ENCODE measurements at places on chromosomes 2 and 18.

DNA sequence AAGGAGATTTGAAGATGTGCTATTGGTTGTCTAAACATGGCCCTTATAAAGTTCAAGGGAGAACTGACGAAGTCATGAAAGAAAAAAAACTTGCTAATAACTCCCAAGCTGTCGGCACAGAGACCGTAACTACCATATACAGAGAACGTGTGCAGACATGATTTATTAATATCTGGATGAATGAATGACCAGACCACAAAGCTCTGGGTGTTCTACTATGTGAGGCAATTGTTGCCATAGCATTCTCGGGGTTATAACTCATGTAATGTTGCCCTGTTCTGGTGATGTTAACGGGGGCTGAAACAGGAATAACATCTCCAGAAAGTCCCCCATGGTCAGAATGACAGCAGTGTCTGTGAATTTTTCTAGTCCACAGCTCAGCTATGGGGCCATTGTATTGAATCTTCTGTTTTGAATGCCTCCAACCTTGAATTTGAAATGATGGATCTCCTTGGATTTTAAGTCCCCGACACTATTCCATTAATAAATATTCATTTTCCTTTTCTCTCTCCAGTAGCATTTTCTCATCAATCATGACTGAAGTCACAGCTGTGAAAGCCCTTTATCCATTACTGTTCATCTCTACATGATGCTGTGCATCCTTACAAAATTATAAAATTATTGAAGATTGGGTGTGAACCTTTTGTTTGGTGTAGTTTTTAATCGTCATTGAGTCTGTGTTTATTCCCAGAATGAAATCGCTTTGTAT, 483.4 kb upstream of the KLHL29 start:
- DNase-seq: no peak

DNA sequence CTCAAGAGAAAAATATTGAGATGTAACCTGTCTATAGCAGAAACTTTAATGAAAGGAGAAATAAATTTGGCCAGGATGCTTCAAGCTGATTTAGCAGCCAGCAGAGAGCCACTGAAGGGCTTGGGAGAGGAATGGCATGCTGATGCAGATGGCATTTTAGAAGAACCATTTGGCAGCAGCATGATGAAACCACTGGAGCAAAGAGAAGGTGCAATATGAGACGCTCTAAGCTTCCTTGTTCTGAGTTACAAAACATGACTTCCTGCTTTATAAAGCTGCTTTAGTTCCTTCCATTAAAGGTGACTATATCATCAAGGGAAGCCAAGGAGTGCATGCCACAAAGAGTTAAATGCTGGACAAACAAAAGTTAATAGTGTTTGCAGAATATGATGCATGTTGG, 189.7 kb downstream of the PID1 start:
- DNase-seq: no peak

DNA sequence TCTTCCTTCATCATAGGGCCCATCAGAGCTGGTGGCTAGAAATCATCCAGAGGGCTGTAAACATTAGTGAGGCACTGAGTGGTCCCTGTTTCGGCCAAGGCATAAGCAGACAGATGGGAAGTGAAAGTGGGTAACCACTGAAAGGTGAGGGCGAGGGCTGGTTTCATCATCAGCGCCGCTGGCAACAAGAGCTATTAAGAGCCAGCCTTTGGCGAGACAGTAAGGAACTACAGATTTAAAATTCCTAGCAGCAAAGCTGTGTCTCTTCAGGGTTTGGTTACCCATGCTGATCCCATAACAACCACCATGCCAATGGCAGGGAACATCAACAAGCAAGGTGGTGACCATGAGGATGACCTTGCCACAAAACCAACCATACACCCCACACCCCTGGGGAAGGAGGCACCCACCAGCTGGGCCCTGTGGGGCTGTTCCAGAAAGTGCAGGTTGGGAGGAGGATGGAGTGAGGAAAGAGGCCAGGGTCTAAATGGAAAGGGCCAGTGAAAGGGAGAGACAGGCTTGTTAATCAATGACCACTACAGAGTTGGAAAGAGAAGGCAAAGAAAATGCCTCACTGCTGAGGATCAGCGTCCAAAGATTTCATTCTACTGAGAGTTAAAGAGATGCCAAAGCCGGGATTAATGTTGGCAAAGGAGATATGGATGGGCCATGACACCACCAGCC, 9.0 kb upstream of the SLC20A1 start:
- no peak for DNase-seq

- DNase-seq: no peak
Observed at GRCh38 chr18:24273596-24273995, 124.0 kb downstream of the OSBPL1A start.

GRCh38 chr2:168622559-168622958, 166.5 kb downstream of the CERS6 start:
- DNase-seq: no peak

DNA sequence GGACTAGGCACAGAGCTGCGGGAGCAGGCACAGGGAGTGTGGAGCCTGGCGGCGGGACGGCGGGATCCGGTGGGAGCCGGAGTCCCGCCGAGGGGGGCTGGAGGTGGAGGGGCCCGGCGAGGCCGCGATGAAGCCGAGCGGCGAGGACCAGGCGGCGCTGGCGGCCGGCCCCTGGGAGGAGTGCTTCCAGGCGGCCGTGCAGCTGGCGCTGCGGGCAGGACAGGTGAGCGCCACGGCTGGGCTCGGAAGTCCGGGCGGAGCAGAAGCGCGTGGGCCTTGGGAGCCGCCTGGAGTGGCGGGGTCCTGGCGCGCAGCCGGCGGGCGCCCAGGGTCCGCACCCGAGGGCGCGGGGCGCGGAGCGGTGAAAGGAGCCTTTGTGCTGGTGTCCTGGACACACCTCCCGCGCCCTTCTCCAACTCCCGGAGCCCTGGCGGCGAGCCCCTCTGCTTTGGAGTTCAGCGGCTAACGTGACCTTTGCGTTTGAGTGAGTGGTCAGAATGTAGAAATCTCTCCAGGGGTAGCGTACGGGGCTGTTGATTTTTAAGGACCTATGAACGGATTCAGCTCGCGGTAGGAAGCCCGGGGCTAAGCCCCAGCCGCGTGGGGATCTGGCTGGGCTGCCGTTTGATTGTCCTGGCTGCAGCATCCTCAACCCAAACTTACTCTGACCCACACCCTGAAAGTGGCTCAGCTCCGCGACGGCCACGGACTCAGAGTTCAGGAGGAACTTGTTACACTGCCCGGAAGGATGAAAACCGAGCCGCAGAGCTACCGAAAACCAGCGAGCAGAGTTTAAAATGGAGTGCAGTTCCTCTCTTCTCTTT, 448 bp downstream of the IMPA2 start:
- DNase-seq: no peak

DNA sequence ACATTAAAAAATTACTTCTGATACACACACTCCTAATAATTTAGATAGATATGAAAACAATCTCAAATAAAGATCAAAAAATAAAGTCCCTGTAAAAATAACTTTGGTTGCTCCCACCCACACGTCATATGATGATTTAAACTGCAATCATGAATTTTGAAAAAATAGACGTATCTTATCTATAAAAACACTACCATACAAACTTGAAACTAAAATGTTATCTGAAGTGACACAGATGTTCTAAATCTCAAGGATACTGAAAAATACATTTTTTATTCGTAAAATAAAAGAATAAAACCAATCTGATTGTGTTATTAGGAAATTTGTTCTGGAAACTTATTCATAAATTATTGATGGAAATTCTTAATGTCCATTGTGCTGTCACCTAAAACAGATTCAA, 8.1 kb upstream of the BOLA3 start:
- DNase-seq: no peak

- no peak for DNase-seq
Observed at GRCh38 chr2:134290358-134290757, 36.5 kb downstream of the MGAT5 start.

DNA sequence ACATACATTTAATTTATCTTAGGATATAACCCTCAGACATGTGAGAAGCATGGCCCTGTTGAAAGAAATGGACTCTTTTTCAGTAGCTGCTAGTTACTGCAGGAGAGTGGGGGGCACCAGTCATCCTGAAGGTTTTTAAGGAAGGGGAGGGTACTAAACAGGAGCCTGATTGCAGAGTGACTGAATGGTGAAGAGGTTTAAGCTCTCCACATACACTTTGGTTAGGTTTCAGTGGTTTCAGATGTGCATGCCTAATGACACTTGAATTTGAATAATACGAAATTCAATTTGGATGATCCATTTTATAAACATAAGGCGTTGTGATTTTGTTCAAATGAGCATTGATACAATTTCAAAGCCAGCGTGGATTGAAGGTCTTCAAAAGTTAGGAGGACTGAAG, 10.9 kb upstream of the FAM237A start:
- DNase-seq: no peak

- DNase-seq: no peak
Observed at GRCh38 chr2:36453652-36454051, 98.1 kb downstream of the CRIM1 start.

DNA sequence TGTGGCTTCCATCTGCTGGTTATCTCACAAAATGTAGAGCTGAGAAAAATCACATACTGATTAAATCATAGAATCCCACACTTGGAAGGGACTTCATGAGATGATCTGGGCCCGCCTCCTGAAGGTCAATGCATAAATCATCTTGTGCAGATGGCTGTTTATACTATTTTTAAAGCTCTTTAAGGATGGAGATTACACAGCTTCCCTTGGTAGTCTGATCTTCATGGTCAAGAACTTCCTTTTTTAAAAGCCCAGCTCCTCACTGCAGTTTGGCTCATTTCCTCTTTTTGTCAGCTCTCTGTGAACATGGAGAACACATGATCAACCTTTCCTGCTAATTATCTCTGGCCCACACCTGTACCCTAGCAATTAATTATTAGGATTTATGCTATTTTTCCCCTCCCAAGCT, 25.9 kb downstream of the GCG start:
- no peak for DNase-seq

DNA sequence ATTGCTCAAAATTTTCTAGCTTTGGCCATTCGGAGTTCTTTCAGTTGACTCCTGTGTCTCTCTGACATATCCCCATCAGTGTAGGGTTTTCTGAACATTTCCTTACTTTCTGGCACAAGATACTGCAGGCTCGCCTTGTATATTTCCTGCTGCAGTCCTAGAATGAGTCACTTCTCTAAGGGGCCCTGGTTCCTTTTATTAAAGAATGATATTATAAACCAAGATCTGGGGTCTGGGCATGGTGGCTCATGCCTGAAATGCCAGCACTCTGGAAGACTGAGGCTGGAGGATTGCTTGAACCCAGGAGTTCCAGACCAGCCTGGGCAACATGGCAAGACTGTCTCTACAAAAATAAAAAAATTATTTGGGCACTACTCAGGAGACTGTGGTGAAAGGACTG, 3.0 kb upstream of the RPL37A start:
- DNase-seq: no peak

DNA sequence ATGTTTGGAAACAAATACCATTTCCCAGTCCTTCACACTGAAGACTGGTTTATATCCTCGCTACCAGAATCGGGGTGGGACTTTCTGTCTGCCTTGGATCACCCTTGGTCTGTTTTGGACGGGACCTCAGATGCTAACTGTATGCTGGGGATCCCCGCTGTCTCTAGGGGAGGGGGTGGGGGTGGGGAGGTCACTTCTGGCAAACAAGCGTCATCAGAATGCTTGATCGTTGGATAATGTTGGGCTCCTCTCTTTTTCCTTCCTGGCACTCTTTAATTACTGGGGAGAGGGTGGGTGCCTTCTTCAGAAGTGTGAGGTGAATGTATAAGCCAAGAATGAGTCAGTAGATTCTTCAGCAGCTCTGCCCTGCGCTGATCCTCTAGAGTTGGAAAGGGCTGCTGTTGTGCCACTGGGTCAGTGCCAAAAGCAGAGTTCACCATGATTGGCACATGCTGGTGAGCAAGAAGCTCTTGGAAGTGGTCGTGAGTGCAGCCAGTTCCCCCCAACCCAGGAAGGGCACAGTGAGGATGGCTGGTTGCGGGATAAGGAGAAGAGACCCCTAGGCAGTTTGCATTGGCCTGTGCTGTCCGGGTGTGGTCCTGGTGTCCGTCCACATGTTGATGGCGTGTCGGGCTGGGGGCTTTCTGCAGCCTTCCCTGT, 32.2 kb downstream of the DGKD start:
- DNase-seq: no peak

DNA sequence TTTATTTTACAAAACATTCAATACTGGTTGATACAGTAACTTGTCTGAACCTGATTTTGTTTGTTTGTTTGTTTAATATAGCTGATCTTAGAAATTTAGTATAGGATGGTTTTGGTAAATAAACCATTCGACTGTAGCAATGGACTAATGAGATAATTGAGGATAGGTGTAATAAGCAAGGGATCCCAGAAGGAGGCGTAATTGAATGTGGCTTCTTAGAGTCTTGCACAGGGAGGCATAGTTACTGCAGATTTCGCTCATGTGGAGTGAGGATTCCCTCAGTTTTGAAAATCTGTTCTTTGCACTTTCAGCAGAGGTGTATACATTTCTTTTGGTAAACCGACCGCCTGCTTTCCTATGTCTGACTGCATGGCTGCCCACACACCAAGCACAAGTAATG, 709.6 kb downstream of the SOCS6 start:
- no peak for DNase-seq

All from DMS153 (cell line).